NCI-H510A (cell line): ENCODE measurements at places on chromosomes 3 and 15.

- DNase-seq = no peak
Observed at GRCh38 chr15:69098771-69099170, 61.7 kb upstream of the GLCE start.

GRCh38 chr3:145522179-145522578 is 638.8 kb downstream of the PLOD2 start:
- no peak for DNase-seq

GRCh38 chr3:60142009-60142408 is 1092.2 kb upstream of the CFAP20DC start:
- DNase-seq = no peak

- DNase-seq = peak; percentile 23
Observed at GRCh38 chr3:2246873-2247648, 148.4 kb downstream of the CNTN4 start.

DNA sequence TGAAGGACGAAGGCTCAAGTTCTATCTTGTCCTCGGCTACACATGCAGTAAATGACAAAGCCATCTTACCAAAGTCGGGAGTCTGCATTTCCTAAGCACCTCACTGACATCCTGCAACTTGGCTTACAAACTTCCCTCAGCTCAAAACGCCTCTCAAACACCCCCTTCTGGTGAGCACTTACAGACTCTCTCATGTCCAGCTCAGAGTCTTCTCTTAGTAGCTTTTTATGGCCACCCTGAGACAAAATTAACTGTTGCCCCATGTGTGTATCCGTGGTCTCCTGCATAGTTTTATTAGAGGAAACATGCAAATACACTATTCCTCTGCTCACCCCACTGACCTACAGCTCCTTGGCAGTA is 819.7 kb downstream of the FHIT start:
- no peak for DNase-seq

DNA sequence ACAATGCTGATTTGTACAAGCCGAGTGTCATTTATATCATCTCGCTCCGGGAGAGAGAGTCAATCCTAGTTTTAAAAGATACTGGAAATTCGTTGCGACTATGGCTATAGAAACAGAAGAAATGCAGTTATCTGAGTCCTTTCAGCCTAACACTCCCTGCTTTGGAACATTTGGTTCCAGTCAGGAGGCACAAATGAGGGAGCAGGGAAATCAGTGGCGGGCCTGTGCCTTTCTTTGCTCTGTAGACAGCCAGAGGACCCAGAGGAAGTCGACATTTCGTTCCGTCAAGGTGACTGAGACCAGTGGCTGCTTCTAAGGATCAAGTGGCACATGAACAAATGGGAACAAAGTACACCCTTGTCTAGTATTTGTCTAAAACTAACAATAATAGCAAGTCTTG is 745 bp upstream of the RIOX2 start:
- no peak for DNase-seq

DNA sequence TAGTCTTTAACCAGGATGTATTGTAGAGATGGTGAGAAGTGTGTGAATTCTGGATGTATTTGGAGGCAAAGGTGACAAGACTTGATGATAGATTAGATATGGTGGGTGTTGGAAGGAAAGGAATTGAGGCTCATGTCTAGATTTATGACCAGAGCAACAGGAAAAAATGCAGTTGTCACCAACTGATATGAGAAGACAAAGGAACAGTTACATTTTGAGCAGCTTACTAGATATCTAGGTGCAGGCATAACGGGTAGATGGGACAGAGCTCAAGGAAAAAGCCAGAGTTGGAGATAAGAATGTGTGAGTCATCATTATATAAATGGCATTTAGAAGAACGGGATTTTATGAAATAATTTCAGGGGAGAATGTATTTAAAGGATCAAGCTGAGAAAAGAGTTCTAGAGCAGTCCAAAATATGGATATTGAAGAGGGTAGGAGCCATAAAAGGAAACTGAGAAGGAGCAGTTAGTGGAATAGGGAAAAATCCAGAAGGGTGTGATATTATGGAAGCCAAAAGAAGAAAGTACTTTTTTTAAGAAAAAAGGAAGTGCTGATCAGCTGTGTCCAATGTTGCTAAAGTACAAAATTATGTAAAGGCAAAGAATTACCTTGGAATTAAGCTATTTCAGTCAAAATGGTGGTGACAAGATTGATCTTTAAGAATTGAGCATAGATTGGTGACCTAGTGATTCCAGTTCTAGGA is 262.5 kb downstream of the CGGBP1 start:
- no peak for DNase-seq

- no peak for DNase-seq
Observed at GRCh38 chr3:77420336-77420735, 380.4 kb downstream of the ROBO2 start.

- no peak for DNase-seq
Observed at GRCh38 chr3:24608701-24609390, 114.2 kb upstream of the THRB start.

DNA sequence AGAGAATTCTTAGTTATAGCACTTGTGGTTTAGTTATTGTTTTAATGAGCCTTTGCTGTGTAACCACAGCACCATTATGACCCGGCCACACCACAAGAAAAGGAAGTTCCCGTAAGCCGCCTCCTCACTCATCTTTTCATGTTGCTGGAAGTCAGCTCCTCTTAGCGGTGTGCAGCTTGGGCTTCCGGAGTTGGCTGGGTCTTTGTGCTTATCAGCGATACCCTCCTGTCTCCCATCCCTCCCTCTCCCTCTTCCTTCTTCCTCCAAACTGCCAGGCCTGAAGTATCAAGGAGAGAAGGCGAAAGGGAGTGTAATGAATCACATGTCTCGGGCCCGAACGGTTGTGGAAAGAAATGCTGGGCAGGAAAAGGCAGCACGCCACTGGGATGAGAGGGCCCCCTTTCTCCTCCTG is 353.5 kb downstream of the MCTP2 start:
- no peak for DNase-seq

DNA sequence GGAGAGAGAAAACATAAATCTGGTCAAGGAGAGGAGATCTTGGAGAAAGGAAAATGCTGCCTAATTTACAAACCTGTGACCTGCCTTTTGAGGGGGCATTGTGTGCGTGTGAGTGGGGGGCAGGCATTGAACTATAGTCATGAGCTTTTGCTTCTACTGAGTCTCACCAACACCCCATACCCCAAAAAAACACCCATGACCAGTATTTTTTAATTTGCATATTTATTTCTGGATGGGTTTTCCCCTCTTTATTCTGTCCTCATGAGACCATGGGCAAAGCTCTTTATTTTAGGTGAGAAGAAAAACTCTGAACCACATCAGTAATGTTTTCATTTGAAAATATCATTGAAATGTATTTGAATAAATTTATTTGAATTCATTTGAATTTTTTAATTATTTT is 20.6 kb downstream of the CD80 start:
- no peak for DNase-seq

DNA sequence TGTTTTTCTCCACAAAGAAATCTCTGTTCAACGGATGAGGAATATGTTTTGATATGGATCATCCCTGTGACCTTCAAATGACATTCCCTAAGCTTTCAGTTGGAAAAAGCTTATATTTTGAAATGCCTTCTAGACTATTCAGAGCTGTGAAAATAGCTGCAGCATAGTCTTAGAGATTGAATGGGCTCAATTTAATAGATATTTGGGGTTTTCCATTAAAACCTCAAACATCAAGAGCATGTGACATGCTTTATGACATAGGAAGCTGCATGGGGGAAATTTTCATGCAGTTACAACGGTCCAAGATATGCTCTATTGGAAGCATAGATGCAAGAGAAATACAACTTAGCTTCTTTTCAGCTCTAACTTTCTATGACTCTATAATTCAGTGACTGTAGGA is 102.8 kb downstream of the LSAMP start:
- no peak for DNase-seq

DNA sequence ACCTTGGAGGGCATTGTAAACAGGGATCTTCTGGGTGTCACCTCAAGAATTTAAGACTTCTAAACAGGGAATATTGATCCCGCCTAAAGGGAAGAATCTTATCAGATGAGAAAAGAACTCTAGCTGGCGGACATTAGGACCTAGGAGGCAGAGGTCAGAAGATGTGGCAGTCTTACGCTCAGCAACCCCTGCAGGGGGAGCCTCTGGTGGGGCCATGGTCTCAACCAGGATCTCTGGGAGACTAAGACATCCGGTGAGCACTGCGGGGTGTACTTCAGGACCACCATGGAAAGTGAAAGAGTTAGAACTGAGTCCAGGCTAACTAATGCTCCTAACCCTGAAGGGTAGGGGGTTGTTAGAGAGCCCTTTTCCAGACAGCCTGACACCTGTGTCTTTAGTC is 295.2 kb downstream of the VGLL3 start:
- DNase-seq = no peak

DNA sequence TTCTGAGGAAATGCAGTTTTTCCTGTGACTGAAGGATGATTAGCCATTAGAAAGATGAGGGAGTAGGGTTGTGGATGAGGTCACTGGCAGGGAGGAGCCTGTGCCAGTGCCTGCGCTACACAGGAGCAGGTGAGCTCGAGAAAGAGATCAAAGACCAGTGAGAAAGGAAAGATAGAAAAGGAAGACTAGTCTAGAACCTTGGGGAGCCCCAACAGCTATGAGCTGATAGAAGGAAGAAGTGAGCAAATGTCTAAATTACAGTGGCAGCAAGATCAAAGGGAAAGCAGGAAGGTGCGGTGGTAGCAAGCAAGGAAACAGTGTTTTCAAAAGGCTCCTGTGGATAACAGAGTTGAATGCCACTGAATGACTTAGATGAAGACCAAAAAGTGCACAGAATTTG is 39.6 kb downstream of the LNP1 start:
- no peak for DNase-seq

DNA sequence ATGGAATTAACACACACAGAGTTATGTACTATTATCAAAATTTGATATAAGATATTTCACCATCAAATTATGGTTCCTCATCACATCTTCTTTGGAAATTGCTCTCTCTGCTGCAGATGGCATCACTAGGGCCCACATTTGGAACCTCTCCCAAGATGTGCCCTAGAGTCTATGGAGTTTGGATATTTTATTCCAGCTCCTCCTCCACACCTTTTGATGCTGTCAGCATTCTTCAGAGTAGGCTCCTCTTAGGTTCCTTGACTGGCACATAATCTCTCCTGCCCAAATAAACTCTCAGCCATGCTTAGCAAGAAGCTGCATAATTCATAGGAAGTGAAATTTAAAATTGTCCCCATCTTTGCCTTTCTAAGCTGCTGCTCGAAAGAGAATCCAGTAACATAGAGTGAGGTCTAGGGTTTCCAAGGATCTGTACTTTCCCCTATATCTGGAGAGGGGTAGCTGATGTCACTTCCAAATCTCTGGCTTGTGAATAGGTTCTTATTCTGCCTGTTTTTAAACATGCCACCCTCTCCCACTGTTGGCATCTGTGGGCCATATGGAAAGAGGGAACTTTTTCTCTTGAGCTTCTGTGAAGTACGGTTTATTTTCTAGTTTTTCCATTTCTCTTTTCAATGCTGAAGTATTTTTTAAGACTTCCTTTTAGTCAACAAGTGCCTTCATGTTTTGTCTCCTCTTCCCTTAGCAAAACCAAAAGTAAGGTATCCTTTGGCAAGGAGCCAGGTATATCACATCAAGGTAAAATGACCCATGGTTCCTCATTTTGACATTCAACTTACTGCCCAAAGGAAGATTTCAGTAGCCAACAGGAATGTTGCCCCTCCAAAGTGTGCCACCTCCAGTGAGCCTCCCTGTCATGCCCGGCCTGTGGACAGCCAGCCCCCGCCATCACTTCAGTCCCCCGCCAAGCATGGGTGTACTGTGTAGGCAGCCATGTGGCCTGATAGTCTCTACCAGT is 75.3 kb upstream of the C2CD4B start:
- no peak for DNase-seq

- DNase-seq = no peak
Observed at GRCh38 chr3:44510000-44510368, 32.5 kb upstream of the ZNF445 start.

- DNase-seq = no peak
Observed at GRCh38 chr3:30059240-30059639, 547.2 kb upstream of the TGFBR2 start.

DNA sequence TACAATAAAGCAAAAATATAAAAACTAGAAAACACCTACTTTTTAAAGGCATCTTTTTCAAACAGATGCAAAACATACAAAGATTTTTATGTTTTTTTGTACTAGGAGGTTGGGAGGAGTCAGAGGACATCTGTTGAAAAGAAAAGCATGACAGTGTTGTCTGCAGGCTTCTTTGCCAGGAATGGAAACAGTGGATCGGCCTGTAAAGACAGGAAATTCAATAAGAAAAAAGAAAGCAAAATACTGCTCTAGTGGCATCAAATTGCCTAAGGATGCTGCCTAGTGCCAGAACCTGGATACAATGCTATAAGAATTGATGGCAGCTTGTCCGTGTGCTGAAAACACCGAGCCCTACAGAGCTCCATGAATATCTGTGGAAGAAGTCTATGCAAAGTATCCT is 69.9 kb downstream of the TBC1D5 start:
- no peak for DNase-seq

DNA sequence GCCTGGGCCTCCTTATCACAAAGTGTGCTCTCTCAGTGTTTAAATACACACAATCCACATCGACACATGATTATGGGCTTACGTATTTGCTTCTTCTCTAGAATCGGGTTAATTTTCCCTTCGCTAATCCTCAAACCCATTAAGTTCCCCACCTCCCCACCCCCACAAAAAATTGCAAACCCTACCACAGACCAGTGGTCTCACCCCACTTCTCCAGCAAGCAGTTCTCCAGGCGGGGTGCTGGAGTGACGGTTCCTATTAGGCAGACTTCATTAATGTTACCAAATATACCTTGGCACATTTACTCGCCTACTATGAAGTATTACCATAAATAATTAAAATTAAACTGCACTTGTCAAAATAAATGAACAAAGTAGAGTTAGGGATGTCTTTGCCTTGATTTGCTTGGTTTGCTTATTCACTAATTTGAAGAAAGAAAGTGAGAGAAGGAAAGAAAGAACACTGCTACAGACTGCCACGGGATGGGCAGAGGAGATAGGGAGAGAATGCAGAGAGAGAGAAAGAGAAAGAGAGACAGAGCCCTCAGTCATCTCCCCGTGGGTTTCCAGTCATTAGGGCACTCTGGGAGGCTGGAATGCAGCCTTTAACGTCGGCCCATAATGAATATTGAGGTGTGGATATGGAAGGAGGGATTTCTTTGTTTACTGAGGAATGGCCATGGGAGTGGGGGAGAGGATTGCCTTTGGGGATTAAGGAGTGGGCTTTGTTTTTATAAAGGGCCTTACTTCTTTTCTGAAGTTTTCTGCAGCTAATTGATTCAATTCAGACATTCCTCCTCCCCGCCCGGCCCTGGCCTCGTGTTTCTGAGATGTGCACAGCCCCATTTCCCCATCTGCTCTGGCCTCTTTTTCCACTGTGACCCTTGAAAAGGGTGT is 39.7 kb upstream of the POLG start:
- no peak for DNase-seq
